ENCODE measurements at places on chromosomes 4 and X.

GRCh38 chr4:26985873-26986272 lies 125.2 kb downstream of the STIM2 start:
- no peak for DNase-seq

DNA sequence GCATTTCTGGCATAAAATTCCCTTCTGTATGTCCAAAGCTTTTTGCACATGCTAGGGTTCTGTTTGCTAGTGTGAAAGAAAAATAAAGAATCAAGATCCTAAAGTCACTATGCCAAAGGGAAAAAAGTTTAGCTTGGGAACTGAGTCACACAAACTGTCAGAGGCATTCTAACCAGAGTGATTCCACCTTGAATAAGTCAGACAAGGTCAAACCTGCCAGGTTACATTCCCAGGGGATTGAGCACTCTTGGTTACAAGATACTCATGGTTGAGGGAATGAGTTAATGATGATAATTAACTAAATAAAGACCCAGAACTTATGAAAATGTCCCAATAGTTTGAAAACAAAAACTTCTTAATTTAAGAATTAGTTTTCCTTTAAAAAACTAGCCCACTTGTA lies 13.7 kb upstream of the UGT2B17 start:
- no peak for DNase-seq

- no peak for DNase-seq
Observed at GRCh38 chr4:88012647-88013046, 5.2 kb downstream of the PKD2 start.

DNA sequence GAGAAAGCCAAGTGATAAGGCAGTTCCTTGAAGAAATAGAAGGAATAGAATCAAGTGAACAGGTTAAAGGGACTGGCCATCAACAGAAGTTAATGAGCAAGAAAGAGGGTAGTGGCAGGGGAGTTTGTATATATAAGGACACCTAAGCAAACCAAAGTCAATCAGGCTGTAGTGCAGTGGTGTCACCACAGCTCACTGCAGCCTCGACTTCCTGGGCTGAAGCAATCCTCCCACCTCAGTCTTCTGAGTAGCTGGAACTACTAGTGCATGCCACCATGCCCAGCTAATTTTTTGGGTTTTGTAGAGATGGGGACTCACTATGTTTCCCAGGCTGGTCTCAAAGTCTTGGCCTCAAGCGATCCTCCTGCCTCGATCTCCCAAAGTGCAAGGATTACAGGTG lies 15.9 kb downstream of the ACOT9 start:
- DNase-seq: no peak

- no peak for DNase-seq
Observed at GRCh38 chrX:153934148-153934761, 582 bp downstream of the NAA10 start.

DNA sequence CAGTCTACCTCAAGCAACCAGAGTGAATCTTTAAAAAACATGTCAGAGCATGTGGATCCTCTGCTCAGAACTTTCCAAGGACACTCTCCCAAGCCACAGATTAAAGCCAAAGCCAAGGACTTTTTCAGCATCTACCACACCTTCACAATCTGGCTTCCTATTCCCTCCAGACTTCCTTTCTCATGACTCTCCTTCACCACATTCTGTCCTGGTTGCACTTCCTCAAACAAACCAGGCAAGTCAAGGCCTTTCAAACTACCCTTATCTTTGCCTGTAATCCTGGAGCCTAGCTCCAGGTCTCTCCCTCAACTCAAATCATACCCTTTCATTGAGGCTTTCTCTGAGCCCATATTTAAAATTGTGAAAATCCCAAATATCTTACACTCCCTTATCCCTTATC lies 191.6 kb upstream of the GALNTL6 start:
- DNase-seq: no peak

DNA sequence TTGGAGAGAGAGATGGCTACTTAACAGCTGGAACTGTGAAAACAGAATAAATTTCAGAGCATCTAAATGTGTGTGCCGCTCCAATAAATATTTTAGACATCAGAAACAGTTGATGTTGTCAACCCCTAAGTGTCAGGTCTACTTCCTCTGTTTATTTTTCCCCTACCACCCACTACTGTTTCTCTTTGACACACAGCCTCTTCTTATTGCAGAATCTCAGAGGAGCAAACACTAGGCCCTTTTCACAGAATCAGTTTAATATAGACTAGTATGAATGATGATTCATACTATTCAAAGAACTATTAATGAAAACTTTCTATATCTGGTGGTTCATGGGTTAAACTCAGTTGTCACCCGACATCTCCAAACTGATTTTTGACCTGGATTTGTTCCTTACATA lies 33.9 kb downstream of the NAA11 start:
- DNase-seq: peak; percentile 20

GRCh38 chr4:10239982-10240654 lies 123.5 kb upstream of the WDR1 start:
- no peak for DNase-seq

- DNase-seq: no peak
Observed at GRCh38 chrX:574251-574650, 56.3 kb upstream of the SHOX start.

DNA sequence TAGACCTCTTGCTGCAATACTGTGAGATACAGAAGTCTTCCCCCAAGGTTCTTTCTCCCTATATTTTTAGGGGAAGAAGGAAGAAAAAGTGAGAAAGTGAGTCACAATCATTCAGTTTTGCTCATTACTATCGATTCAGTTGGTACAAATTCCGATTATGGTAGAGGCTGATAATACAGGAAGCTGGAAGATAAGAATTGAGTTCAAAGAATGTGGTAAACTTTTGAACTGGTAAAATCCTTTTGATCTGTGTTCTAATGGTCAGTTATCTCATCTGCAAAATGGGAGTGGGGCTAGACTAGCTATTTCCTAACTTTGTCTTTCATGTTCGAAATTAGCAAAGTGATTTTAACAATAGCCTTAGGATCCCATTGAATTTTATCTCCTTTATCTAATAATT lies 101.4 kb upstream of the FAT1 start:
- DNase-seq: no peak

All from GM06990 (cell line).